Activated T-cell treated with anti-CD3 and anti-CD28 coated beads, Interleukin-2, amount 50 U/mL, for 72 hours (primary cell): ENCODE measurements at places on chromosomes 13 and 19. TPM values are rescaled to one million over a fixed set of nuclear protein-coding genes. Genes with fewer than 3 reads are reported as not detected.

ZNF835 gene
- 0.53 TPM for total RNA-seq

METTL21C gene
- not detected for total RNA-seq

GRCh38 chr19:13034636-13035035 lies 39.4 kb downstream of the NFIX start:
- H3K36me3 ChIP-seq, result no peaks in the 10 kb centered on the region
- no peak for DNase-seq
- H3K27me3 ChIP-seq, result no peaks in the 10 kb centered on the region

GRCh38 chr19:6730153-6730804 lies 7.1 kb downstream of the GPR108 start:
- peaks cover 5% of the 10 kb centered on the region for H3K4me1 ChIP-seq
- no peak overlapping the region for H3K4me3 ChIP-seq
- H3K27ac ChIP-seq, result no peak overlapping the region
- peaks cover 13% of the 10 kb centered on the region for H3K36me3 ChIP-seq
- peak; percentile 55 for DNase-seq
- H3K27me3 ChIP-seq, result no peaks in the 10 kb centered on the region

- no peak overlapping the region for H3K27ac ChIP-seq
- H3K36me3 ChIP-seq, result no peaks in the 10 kb centered on the region
- peaks cover 22% of the 10 kb centered on the region for H3K27me3 ChIP-seq
- H3K4me1 ChIP-seq, result no peaks in the 10 kb centered on the region
- DNase-seq, result peak; percentile 82
Measured at GRCh38 chr19:3324405-3324856, 42.0 kb upstream of the NFIC start.

GRCh38 chr13:110328573-110328972 lies 21.5 kb downstream of the COL4A2 start:
- H3K36me3 ChIP-seq, result no peaks in the 10 kb centered on the region
- H3K4me3 ChIP-seq, result no peak overlapping the region
- no peak for DNase-seq

- peak overlapping the region; percentile 98 for H3K27ac ChIP-seq
- DNase-seq, result peak; percentile 18
- H3K36me3 ChIP-seq, result peaks cover 5% of the 10 kb centered on the region
Measured at GRCh38 chr19:13985771-13986347, 20.3 kb downstream of the RFX1 start.

GRCh38 chr19:48695743-48696352 lies at the start of gene FUT2:
Gene FUT2, plus strand, starts transcription at chr19:48695971. Its CDS starts 6,986 bp downstream, at chr19:48702957.
- H3K4me1 ChIP-seq, result peaks cover 10% of the 10 kb centered on the region
- peaks cover 21% of the 10 kb centered on the region for H3K27me3 ChIP-seq
